SK-MEL-5 (cell line): ENCODE measurements at places on chromosomes 11 and 22.

DNA sequence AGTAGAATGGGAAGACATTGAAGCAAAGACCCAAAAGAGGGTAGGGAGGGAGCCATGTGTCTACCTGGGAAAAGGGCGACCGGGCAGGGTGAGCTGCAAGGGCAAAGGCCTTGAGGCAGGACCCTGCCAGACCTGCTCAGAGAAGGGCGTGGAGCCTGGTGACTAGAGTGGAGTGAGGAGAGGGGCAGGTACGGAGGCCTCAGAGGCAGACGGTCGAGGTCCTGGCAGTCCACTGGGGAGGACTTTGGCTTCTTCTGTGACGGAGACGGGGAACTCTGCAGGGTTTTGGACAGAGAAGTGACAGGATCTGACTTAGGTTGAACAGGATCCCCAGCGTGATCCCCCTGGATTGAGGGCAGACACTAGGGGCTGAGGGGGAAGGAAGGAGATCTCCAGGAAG, 12.9 kb downstream of the RIBC2 start:
- DNase-seq = no peak

DNA sequence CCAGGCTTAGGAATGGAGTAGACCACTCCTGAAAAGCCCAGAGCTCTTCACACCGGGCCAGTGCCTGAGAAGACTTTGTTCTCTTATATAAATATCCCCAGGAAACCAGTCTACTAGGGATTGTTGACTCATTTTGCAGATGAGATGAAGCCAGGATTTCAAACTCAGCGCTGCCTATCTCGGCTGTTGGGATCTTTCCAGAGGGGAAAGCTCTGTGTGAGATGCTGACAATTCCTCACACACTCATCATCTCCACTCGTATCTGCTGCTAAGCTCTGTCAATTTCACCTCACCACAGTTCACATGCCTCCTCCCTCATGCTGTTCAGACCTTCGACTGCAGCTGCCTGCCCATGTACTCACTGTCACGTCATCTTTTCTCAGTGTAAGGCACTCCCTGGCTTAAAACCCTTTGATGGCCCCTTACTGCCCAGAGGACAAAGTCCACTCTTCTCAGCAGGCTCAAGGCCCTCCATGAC, 12.5 kb downstream of the USH1C start:
- DNase-seq = no peak

DNA sequence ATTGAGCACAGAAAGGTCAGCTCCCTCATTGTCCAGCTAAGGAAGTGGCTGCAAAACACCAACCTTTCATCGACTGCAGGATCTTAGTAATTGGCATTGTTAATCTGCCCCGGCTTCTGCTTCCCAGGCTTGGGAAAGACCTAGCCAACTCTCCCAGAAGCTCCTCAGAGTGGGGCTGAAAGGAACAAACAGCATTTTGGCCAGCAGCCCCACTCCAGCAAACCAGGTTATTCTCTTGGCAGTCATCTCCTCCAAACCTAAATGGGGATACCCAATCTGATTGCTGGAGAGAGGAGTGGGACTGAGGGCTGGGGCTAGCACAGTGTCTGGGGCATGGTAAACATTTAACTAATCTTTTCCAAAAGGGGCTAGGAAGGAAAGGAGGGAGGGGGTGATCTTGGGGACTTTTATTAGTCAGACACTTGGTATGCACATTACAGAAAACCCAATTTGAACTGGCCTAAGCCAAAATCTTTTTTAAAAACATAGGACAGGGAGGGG, 294.4 kb downstream of the MN1 start:
- DNase-seq = no peak

DNA sequence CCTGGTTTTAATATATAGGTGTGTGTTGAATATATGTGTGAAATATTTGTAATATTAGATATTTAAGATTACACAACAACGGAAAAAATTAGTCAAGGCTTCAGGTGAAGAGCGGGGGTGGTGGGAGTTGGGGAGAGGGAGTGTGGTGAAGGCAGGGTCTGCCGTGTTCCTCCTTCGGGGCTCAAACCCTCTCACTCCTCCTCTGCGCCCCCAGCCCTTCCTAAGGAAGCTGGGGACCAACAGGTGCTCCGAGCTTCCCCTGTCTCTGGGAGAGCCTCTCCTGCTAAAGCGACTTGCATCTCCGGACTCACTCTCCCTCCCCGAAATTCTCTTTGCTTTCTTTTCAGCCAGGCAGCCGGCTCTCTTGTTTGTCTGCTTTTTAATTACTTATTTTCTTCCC, 960 bp upstream of the CADM1 start:
- no peak for DNase-seq

- DNase-seq = no peak
Measured at GRCh38 chr11:298406-299065, 790 bp downstream of the IFITM5 start.

DNA sequence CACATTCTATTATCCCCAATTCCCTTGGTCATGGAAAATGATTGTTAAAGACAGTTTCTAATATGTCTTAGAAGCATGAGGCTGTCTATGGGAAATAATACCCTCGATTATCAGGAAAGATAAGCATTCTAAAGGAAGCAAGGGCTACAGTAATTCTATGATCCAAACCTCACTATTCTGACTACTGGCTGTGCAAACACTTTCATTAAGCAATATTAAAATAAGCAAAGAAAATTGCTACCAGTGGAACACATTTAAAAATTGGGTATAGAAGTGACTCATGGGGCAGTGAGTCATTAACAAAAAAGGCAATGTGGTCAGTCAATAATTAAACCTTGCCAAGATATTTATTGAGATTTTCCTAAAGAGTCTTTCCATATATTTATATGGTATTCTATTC, 1415.2 kb upstream of the TENM4 start:
- DNase-seq = no peak

GRCh38 chr11:64130618-64131017, 35.3 kb downstream of the MACROD1 start:
- DNase-seq = no peak

- no peak for DNase-seq
Measured at GRCh38 chr11:78429660-78430059, 12.0 kb upstream of the GAB2 start.

- peak; percentile 32 for DNase-seq
Measured at GRCh38 chr11:125637840-125638239, 12.9 kb downstream of the CHEK1 start.

GRCh38 chr11:121572571-121573059, 119.8 kb upstream of the SORL1-AS1 start:
- no peak for DNase-seq

- DNase-seq = no peak
Measured at GRCh38 chr11:116445108-116446047, 327.4 kb downstream of the BUD13 start.

DNA sequence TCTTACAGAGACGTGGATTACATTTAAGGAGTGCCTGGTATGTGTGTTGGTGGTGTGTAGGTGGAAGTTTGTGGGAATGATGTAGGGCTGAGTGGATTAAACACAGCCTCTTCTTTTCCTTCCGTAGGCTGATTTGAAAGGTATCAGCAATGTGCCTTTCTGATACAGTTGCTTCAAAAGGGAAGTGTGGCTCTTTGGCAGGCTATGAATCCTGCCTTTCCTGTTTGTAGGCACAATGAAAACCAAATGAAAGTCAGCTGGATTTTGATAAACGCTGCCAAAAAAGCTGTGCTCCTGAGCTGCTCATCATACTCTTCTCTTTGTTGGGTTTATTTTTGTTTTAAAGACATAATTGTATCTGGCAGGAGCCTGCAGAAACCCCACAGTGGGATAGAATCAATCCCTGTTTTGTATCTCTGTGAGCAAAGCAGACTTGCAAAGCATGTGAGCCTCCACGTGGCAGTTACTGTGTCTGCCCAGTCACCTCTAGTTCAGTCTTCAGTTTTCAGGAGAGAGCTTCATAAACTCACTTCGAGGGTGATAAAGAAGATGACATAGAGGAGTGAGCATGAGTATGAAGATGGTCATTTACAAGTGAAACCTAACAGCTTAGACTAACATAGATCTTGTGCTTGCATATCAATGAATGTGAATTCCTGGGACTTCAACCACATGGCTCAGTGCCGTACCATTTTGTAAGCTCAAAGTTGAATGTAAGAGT, 655.7 kb upstream of the KIRREL3 start:
- DNase-seq = peak; percentile 89

DNA sequence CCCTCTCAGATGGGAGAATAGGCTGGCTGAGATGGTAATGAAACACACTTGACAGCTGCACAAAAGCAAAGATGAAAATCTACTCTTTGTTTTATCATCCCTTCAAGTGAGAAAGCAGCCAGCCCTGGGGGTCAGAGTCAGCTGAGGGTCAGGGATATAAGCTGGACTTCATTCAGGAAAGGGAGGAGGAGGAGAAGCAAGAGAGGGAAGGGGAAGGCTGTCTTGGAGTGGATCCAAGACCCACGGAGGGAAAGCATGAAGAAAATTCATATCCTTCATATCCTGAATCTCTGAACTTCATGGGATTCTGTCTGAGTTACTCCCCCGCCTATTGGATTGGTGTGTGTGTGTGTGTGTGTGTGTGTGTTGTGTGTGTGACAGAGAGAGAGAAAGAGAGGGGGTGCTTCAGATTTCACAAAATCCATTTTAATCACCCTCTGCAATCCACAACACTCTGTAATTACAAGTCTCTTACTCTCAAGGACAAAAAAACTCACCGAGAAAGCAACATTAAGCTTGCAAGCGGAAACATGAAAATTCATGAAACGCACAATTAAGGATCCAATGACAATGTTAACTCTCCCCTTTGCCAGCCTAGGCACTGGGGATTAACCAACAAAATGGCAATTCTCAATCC, 327.7 kb downstream of the TENM4 start:
- no peak for DNase-seq

GRCh38 chr11:8702598-8702915, 20.0 kb downstream of the RPL27A start:
- DNase-seq = no peak

DNA sequence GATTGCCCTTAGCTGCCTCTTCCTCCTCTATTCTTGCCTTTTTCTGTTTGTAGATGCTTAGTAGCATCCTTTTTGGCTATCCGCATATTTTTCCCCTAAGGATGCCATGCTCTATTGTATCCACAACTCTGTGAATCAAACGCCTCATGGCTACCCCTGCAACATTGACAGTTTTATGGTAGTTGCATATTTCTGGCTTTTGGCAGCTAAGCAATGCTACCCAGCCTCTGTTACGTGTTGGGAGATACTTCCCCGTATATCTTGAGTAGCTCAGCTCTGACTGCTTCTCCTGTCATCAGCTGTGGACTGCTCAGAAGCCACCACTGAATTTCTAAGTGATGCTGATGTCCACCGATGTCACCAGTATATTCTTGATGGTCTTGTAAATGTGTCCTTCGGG, 15.1 kb upstream of the SLC3A2 start:
- DNase-seq = no peak

DNA sequence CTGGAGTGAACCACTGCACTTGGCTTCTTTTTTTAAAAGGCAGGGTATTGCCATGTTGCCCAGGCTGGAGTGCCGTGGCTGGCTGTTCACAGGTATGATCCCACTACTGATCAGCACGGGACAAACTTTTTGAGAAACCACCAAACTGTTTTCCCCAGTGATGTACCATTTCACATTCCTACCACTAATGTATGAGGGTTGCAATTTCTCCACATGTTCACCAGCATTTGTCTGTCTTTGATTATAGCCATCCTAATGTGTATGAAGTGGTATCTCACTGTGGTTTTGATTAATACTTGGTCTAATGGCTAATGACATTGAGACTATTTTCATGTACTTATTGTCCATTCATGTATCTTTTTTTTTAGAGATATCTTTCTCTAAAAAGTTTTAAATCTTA, 41.5 kb upstream of the EP300 start:
- DNase-seq = no peak

- no peak for DNase-seq
Measured at GRCh38 chr11:109241988-109242536, 179.9 kb upstream of the C11orf87 start.

DNA sequence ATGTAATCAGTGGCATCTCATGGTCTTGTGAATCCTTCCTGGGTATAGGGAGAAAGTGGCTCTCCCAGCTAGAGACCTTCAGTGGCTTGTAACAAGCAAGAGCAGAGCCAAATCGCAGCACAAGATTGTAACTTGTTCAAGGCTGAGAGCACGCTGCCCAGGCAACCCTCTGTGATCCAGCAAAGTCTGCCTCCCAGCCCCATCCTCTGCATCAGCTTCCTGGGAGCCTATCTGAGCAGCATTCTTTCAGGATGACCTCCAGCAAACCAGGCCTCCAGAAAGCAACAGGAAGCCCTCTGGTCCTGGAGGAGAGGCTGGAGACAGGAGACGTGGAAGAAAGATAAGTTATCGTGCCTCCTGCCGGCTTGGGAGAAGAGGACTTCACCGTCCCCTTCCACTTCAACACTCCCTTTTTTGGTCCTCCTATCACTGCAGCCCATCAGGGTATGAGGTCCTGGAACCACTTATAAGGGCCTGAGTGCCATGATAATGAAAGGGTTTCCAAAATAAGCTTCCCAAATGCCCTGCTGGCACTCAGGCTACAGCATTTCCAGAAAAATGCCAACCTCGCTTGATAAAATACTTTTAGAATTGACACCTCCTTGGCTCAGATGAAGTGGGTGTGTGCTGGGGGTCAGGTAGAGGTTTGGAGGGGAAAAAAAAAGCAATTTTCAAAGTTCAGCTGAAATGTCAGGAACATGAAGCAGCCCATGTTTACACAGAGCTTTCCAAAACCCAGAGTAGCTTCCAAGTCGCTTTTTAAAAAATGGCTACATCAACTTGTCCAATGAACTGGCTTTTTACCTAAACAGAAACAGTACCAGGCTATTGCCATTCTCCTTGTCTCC, 80.2 kb downstream of the PLEKHA7 start:
- DNase-seq = no peak

DNA sequence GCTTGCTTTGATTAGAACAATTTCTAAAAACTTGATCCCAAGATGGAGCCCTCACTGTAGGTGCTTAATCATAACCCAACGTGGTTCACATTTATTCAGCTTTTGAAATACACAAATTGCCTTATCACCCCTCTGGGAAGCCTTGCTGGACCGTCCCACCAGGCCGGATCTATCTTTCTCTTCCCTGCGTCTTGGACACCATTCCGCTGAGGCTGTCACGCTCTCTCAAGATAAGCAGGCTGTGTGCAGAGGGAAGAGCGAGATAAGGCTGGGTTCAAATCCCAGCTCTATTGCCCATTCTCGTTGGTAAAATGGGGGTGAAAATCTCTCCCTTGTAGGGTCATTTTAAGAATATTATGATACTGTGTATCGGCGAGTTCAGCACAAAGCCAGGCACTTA, 20.5 kb upstream of the TP53I11 start:
- no peak for DNase-seq

GRCh38 chr22:46240506-46240905, 9.6 kb downstream of the CDPF1 start:
- DNase-seq = no peak

- DNase-seq = no peak
Measured at GRCh38 chr22:35465109-35465701, 65.3 kb downstream of the MCM5 start.

GRCh38 chr22:39514373-39514973, 5.9 kb upstream of the ATF4 start:
- DNase-seq = peak; percentile 76

DNA sequence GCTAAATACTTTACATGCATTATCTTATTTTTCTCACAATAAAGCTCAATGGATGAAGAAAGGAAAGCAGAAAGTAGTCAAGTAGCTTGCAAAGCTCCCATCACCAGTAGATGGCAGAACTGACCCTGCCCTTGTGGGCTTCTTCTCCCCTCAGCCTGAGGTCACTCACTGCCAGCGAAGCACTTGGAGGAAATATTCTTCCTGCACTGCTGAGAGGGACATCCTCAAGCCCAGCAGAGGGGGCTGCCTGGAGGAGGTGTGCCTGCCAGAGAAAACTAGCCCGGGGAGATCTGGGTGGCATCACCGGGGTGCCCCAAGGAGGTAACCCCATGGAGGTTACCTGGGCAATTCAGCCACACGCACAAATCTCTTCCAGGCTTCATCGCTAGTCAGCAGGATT, 6.6 kb downstream of the APOL4 start:
- DNase-seq = peak; percentile 83
